ENCODE measurements at places on chromosomes 5 and 9. TPM values are rescaled to one million over a fixed set of nuclear protein-coding genes. Genes with fewer than 3 reads are reported as not detected.

The CSF1R gene
- total RNA-seq = 9.0 TPM

The EDIL3 gene
- 29.7 TPM for total RNA-seq

The NME5 gene
- total RNA-seq = 1.6 TPM

The AGXT2 gene
- not detected for total RNA-seq

The TXNDC8 gene
- not detected for total RNA-seq

The EIF4E1B gene
- total RNA-seq = not detected

GRCh38 chr9:120336021-120336752, 243.8 kb downstream of the CDK5RAP2 start:
- DNase-seq = no peak

DNA sequence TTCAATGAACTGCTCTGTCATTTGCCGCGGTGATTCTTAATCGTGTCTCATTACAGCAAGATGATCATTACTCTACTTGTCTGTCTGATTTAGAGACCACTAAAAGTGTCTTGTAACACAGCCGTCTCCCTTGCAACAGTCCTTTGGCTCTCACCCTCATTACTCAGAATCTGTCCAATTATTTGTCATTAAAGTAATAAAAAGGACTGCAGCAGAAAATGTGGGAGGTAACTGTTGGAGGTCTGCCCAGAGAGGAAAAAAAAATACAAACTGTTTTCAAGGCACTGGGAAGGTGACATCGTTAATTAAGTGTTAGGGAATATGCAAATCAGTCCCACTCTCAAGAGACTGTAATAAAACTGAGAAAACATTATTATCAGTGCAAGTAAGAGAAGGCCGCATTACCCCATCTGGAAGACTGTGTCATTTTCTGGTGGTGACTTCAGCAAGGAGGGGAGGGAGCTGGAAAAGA, 281.0 kb downstream of the RASEF start:
- DNase-seq = no peak

DNA sequence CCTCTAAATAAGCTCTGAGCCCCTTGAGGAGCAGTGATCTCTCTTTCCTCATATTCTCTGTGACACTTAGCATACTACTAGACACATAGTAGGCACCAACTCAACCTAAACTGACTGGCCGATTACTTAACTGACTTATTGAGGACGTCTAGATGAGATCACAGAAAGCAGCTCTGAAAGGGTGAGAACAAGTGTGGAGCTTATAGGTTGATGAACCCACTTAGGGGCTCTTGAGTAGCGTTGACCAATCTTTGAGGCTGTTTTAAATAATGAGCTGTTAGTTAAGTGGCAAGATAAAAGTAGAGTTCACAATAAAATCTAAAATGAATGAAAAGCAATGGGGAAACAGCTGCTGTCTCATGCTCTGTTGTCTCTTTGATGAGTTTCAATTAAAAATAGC, 124.7 kb upstream of the TNPO1 start:
- no peak for DNase-seq

DNA sequence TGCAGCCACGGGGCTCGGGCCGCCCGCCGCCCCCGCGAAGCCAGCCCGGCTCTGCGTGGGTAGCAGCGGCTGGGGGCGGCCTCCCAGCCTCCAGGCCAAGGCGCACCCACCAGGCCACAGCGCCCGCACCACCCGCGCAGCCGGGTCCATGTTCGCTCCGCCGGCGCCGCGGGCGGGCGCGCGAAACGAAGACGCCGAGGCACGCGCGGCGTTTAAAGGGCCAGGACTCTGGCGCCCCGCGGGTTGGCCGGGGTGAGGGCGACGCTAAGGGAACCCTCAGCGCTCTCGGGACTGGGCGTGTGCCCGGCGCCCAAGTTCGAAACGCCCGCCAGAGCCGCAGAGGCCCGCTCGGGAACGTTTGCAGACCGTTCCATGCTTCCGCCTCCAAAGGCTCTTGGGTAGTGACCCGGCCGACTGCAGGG, at the start of gene PTGES2:
Gene PTGES2, minus strand, starts transcription at position 162 of the 422 bp plus-strand sequence. Its CDS starts 12 bp downstream, at position 150.
- peak; percentile 90 for DNase-seq

DNA sequence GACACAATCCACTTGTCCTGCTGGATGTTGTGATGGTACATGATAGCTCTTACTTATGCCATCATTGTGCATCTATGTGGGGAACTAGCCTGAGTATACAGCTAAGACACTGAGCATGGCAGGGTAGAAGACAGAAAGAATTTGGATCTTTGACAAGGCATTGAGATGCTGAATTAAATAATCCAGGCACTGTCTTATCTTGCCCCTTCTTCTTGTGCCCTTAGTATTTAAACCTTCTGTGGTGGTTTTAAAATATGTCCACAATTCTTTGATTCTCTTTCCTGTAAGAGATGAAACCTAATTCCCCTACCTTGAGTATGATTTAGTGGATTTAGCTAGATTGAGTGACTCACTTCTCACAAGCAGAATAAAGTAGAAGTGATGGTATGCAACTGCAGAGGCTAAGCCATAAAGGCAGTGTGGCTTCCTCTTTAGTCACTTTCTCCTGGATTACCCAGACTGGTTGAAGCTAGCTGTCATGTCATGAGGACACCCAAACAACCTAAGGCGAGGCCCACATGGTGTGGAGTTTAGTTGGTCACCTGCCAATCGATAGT, 174.0 kb upstream of the NREP start:
- no peak for DNase-seq

GRCh38 chr9:133904346-133905090, 87.6 kb downstream of the VAV2 start:
- DNase-seq = no peak

GRCh38 chr9:100852088-100852487, 176.4 kb upstream of the PLPPR1 start:
- no peak for DNase-seq

- DNase-seq = no peak
Measured at GRCh38 chr9:99387431-99387830, 165.3 kb downstream of the SEC61B start.

DNA sequence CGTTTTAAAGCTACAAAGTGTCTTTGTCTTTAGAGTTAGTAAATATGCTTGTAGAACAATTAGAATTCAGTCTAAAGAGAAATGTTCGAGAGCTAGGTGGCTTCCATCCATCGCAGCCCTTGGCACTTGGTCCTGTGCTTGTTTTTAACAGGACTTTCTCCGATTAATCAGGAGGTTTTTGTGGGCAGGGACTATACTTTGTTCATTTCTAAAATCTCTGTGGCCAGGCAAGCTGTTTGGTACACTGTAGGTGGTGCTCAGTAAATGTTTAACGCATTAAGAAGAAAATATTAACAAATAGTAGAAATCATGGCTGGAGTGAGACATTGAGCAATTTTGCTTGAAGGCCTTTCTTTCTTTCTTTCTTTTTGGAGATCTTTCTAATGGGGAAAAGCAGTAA, 20.8 kb downstream of the AGXT2 start:
- DNase-seq = no peak
